ENCODE measurements at places on chromosomes 7 and 10.

DNA sequence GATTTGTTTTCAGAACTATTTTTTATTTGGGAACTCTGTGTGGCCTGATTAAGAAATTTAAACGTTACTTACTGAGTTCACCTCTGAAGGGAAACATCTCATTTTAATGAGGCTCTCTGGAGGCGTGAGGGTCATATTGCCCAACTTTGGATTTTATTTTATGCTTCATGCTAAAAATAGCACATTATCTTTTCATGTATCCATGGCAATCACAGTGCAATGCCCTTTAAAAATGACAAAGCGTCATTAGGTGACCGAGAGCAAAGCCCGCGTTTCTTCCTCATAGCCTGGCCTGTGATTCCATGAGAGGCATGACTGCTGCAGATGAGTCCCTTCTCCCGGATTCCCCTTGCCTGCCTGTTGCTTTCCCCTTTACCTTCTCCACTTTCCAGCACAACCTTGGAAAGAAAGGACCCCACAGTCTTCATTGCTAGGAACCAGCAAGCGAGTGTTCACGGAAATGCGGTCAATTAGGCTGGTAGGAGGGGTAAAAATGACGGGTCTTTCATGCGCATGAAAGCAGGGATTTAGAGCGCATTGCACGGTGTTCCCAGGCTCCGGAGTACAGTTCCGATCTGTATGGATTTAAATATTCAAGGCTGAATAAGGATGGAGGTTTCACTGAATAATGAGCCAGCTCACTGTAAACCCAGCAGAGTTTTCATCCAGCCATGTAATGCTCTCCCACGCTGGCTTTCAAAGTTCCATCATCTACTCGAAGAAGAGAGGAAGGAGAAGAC lies 98.2 kb upstream of the PITRM1 start:
- DNase-seq, result peak; percentile 79

DNA sequence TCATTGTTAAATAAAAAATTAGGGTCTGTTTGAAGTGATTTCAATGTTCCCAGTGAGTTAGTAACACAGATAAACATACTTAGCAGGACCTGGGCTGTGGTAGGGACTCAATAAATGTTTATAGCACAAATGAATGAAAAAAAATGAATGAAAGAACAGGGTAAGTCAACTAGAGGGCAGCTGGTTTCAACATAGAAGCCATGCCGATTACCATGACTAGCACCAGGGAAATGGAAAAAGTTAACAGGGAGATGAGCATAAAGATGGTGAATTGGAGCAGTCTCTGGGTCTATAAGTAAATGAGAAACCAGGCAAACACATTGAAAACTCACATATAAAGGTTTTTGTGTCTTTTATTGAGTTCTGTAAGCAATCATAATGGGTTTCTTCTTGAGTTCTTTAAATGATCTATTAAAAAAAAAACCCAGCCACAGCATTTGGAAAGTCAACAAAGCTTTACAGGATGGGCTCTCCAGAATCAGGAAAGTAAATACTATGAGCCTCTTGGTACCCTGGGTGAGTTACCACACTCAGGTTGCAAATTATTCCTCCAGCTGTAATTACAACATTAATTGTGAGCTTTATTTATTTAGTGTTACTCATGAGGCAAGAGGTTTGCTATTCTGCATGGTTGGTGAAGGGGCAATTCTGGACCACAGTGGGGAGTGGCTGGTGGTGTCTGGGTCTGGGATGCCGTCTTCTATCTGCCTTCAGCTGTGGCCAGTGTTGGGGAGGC lies 46.1 kb upstream of the MTPN start:
- peak; percentile 86 for DNase-seq

GRCh38 chr7:78448911-78449310 lies 650.3 kb downstream of the PHTF2 start:
- no peak for DNase-seq

DNA sequence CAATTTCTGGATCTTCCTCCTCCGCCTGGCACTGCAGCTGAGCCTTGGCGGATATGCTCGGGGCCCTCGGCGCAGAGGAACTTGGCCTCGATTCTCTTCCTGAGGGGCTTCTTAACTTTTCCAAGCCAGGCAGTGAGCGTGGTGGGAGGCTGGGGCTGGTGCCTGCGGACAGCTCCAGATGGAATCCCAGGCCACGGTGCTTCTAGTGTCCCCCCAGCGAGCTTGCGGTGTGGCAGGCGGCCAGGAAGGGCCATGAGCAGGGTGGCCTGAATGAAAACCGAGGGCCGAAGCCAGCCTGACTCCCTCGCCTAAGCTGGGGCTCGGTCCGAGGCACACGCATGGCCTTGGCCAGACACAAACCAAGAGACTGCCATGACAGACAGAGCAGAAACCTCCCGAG lies 31.3 kb downstream of the RCC1L start:
- no peak for DNase-seq

- no peak for DNase-seq
These were observed 223.7 kb upstream of the ADARB2 start for GRCh38 chr10:1960982-1961381.

DNA sequence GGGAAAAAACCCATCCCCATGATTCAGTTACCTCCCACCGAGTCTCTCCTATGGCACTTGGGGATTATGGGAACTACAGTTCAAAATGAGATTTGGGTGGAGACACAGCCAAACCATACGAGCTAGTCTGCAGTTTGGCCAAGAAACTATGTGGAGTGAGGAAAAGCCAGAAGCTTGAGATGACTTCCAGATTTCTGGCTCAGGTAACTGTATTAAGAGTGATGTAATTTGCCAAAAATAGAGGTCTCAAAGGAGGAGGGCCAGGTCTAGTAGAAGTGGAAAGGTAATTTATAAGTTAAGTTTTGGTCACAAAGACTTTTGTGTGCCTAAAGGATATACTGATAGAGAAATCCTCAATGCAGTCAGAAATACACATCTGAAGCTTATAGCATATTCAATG lies 279.7 kb upstream of the MGMT start:
- no peak for DNase-seq

GRCh38 chr10:30827531-30828120 lies 198.1 kb upstream of the LYZL2 start:
- no peak for DNase-seq

GRCh38 chr10:6002809-6003510 lies 25.6 kb upstream of the IL15RA start:
- DNase-seq, result no peak

DNA sequence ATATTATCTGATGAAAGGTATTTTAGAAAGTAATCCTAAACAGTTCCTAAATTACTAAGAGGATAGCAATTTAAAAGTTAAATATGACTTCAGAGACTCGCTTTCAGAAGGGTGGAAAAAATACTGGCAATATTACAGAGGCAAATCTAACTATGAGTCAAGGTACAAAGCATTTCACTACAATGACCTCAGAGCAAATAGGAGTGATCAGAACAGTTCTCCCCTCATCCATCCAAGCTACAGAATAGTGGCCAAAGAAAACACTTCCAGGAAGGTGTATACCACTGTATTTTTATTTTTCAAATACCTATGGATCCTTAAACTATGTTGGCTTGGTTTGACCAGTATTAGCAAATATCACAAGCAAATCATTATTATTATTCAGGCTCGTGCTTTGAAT lies 112.8 kb upstream of the ODAD2 start:
- no peak for DNase-seq
